ENCODE measurements at places on chromosomes 2 and 18.

DNA sequence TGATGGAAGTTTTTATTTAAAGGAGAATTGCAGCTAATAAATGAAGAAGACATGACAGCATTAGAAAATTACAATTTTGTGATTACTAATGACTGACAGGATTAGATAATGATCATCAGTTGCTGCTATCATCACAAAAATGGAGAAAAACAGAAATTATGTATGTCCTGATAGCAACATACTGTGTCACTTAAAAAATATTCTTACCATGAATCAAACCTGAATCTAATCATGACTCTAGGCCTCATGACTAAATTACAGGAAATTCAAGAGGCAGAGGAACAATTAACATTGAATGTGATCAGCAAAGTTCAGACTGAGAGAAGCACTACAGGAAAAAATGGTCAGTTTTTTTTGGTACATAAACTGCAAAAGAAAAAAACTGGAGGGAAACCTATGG is 147.8 kb downstream of the PMAIP1 start:
- no peak for DNase-seq

DNA sequence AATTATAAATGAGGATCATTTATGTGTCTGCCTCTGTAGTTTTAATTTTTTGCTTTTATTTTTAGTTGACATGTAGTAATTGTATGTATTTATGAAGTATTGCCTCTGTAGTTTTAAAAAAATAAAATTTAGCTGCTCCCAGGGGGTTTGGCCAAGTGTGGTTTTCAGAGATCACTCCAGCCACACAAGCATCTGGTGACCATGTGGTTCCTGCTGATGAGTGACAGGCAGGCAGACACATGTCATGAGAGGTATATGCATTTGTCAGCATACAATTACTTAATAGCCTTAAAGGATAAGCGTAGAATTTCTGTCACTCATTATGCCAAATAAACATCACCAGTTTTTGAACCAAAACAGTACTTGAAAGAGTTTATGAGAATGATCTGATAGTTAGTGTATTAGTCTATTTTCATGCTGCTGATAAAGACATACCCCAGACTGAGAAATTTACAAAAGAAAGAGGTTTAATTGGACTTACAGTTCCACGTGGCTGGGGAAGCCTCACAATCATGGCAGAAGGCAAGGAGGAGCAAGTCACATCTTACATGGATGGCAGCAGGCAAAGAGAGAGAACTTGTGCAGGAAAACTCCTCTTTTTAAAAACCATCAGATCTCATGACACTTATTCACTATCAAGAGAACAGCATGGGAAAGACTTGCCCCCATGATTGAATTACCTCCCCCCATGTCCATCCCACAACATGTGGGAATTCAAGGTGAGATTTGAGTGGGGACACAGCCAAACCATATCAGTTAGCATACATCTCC is 29.6 kb downstream of the MREG start:
- DNase-seq: no peak

DNA sequence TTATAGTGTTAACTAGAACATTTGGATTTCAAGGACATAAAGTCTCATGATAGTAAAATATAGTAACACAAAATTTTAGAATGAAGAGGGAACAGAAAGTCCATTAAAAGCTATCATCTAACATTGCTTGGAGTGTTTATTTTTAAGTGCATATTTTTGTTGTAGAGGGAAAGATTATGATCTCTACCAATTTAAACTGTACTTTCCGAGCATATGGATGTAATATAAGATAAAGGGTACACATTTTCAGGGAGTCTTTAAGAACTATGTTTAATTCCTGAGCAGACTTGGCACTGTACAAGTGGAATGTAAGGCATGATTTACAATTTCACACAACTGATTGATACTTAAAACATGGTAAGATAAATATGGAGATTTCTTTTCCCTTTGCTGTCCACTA is 34.2 kb upstream of the ZNF804A start:
- DNase-seq: no peak

DNA sequence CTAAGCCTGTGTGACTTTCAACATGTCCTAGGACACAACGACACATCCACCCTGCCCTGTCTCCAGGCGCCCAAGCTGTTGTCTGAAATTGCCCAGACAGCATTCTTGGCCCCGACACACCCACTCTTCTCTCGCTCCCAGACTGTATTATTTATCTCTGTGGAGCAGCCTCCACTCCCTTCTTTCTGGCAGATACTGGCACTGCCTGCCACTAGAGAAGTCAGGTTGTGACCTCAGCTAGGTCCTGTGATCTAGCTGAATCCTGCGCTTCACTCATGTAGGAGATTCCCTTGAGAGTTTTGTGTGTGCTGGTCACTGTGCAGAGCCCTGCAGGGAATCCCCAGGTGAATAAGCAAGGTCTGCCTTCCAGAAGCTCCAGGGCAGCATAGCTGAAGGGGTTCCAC is 77.1 kb upstream of the TNP1 start:
- DNase-seq: no peak

DNA sequence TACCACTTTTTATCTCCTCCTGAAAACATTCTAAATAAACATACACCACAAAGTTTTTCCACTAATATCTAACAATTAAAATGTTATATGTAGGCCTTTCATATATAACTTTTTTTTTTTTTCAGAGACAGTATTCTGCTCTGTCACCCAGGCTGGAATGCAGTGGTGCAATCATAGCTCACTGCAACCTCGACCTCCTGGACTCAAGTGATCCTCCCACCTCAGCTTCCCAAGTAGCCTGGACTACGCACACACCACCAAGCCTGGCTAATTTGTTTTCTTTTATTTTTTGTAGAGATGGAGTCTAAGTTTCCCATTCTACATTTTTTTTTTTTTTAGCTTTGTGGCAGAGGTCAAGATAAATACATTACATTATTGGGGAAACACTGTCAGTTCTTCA is 1612.6 kb upstream of the NXPH2 start:
- DNase-seq: no peak
